Cardiac fibroblast (primary cell): ENCODE measurements at places on chromosomes 7 and 10.

GRCh38 chr10:62594093-62594520 lies 210.4 kb upstream of the ADO start:
- peak; percentile 71 for DNase-seq

GRCh38 chr7:128404143-128404681 lies 5.6 kb downstream of the IMPDH1 start:
- no peak for DNase-seq

DNA sequence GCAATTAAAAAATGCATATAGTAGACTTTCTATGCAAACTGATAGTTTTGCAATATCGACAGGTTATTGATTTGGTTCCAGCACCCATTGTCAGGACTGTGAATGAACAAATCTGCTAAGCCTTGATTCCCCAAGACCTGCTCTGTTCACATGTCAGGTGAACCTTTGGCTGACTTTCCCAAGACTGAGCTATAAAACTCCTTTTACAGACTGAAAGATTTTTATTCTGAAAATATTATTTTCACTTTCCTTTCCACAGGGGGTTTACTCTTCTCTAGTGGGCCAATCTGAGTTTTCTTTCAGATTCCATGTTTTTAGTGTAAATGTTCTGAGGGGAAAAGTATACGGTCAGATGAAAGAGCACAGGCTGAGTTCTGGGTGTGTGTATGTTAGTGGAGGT lies 199.2 kb upstream of the BMPER start:
- DNase-seq = no peak

DNA sequence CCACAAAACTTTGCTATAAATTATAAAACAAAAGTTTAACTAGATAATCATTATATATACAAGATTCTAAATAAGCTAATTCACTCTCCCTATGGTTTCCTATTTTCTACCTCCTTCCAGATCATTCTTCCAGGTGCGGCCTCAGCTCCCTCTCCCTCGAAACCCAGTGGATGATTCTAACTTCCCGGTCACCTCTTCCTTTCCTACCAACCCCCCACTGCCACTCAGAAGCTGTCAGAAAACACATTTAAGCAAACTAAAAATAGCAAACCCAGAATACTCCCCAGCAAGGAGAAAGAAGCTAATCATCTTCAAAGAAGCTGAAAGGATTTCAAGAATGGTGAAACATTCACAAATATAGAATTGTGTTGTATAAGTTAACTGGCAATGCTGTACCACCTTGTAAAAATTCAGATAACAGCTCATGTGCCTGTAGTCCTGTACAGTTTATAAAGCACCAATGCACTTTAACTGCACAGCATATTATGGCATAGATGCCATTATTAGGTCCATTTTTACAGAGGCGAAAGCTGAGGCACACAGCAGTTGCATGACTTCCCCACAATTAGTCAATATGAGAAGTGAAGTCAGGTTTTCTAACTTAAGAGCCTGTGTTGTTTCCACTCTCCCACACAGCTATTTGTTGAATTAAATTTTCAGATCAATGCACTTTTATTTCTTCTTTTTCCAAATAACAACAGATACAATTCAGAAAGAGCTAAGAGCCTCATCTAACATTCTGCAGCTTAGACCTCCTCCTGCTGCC lies 13.7 kb upstream of the DNTT start:
- no peak for DNase-seq

DNA sequence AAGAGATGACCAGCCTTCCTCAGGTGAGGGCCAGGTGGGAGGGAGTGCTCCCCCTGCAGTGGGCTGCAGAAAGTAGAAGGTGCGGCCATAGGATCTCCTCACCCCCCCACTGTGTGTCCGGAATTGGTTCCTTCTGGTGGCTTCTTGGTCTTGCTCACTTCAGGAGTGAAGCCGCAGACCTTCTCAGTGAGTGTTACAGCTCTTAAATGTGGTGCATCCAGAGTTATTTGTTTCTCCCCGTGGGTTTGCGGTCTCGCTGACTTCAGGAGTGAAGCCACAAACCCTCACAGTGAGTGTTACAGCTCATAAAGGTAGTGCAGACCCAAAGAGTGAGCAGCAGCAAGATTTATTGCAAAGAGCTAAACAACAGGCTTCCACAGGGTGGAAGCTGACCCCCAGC lies 90.3 kb upstream of the NPS start:
- no peak for DNase-seq

- DNase-seq = no peak
Observed at GRCh38 chr7:117076426-117076943, 123.2 kb downstream of the ST7 start.

DNA sequence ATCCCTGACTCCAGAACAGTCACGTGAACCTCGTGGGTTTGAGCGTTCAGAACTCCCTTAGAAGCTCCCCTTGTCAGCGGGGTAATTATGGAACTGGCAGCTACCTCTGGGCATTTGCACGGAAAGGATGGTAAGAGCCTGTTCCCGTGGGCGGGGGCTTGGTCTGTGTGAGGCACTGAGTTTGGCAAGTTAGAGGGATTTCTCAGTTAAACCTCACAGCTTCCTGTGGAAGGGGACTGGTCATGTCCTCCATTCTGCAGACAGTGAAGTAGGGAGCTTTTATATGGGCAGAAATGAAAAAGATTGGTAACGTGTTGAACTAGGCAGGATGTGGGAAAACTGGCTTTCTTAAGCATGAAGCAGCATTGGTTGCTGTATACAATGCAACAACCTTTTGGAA lies 16.0 kb downstream of the PALD1 start:
- no peak for DNase-seq

DNA sequence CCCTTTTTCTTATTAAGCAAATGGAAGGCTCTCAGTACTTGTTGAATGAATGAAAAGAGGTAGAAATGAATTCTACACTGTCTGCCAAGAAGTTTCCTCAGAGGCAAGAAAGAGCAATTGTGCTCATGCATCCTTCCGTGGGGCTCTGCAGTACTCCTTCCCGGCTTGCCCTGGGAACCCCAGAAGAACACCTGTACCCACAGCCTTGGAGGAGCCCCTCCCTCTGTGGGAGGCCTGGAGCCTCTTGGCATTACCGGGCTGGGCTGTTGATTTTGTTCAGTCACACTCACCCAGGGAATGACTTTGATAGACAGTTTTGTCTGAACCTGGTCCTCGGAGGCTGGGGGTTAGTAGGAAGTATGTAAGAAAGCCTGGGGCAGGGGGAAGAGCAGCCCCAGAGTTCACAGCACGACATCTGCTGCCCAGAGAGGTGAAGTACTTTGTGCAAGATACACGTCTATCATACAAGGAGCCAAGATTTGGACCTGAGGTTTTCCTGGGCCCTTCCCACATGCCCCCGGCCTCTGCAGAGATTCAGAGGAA lies 134.8 kb upstream of the GDF10 start:
- no peak for DNase-seq

- DNase-seq = no peak
Observed at GRCh38 chr7:73358590-73359275, 30.8 kb downstream of the FKBP6 start.

GRCh38 chr10:121188005-121188404 lies 336.8 kb downstream of the WDR11 start:
- DNase-seq = no peak

DNA sequence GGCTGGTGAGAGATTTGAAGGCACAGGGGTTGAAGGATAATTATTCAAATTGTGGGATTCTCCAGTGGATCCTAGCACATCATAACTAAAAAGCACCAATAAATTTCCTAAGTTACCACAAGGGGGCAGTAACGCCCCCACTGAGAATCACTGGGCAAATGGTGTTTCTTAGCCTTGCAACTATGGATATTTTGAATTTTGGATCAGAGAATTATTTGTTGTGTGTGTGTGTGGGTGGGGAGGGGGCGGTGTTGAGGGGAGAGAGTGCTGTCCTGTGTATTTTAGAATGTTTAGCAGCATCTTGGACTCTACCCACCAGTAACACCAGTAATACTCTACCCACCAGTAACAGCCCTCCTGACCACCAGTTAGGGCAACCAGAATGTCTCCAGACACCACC lies 63.3 kb upstream of the PRKG1 start:
- DNase-seq = peak; percentile 72

GRCh38 chr7:29237489-29237888 lies 42.9 kb downstream of the CHN2 start:
- peak; percentile 33 for DNase-seq

DNA sequence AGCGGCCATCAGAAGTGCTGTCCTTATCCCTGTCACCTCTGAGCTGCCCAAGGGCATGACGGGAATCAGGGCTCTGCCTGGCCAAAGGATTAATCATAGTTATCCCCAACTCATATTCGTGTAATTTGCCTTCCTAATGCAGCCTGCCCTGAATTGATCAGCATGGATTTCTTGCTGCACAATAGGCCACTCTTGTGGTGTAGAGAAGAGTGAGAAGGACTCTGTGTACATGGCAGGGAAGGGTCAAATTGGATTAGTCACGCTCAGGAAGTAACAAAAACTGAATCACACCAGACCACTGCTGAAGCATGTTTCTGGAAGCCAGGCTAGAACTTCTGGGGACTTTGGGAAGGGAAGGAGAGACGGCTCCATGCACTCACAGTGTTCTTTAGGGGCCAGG lies 227.0 kb downstream of the BUB3 start:
- DNase-seq = peak; percentile 5

- DNase-seq = no peak
Observed at GRCh38 chr10:101566333-101567164, 21.5 kb downstream of the POLL start.

- peak; percentile 79 for DNase-seq
Observed at GRCh38 chr10:102452672-102453340, 1.5 kb upstream of the C10orf95 start.

- no peak for DNase-seq
Observed at GRCh38 chr10:27297844-27298521, 57.4 kb upstream of the ACBD5 start.

- DNase-seq = no peak
Observed at GRCh38 chr7:40899151-40899550, 764.3 kb downstream of the SUGCT start.

DNA sequence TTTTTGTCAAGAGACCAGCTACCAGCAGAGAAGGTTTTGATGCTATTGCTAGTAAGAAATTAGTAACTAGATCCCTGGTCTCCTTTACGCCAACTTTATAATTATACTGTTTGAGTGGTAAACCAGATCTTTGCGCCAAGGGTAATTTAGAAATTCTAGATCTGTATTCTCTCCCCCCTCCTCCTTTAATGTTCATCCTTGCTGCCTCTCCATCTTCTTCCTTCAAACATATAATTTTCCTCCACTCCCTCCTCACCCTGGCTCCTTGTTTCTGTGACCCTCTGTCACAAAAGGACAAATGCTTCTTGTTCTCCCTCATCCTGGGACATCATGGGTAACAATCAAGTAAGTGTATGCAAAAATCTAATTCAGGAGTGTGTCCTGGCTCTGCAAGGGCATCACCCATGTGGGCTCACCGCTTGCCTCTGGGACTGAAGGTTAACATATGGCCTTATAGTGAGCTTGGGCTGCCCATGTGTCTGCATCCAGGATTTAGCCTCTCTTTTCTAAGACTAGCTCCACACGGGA lies 121.2 kb downstream of the BAMBI start:
- DNase-seq = no peak

GRCh38 chr10:26540601-26541000 lies 102.5 kb downstream of the APBB1IP start:
- DNase-seq = peak; percentile 6

- DNase-seq = peak; percentile 75
Observed at GRCh38 chr10:119211176-119211575, 3.8 kb downstream of the GRK5 start.

DNA sequence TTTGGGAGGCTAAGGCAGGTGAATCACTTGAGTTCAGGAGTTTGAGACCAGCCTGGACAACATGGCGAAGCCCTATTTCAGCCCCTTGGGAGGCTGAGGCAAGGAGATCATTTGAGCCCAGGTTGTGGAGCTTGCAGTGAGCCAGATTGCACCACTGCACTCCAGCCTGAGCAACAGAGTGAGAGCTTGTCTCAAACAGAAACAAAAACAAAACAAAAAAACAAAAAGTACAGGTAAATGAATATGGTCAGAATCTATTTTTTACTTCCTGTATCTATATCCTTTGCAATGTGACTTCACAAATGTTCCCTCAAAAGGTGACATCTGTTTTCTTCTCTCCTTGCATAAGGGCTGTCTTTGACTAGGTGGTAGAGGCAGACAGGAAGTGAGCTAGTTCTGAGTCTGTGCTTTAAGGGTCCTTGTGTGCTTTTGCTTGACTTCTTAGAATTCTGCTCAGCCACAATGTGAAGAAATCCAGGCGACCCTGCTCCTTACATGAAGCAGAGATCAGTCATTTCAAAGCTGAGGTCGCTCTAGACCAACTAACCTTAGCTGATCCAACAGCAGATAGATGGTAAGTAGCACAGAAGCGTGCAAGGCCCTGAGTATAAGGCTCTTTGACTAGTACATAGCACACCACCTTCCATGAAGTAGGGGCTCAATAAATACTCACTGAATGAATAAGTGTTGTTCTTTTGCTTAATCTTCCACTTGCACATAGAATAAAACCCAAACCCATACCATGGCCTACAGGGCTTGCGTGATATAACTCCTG lies 423.2 kb upstream of the PCDH15 start:
- DNase-seq = no peak

DNA sequence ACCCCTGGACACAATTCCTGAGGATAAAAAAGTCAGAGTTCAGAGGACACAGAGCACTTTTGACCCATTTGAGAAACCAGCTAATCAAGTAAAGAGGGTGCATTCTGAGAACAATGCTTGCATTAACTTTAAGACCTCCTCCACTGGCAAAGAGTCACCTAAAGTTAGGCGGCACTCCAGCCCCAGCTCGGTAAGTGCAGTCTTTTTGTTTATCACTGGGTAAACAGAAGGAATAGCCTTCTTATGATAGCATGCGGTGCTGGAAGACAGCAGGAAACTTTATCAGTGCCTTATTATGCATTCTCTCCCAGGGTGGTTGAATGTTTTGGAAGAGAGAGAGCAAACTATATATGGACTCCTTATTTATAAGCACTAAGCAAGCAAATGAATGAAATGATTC lies 130.5 kb downstream of the CDK14 start:
- DNase-seq = peak; percentile 75

DNA sequence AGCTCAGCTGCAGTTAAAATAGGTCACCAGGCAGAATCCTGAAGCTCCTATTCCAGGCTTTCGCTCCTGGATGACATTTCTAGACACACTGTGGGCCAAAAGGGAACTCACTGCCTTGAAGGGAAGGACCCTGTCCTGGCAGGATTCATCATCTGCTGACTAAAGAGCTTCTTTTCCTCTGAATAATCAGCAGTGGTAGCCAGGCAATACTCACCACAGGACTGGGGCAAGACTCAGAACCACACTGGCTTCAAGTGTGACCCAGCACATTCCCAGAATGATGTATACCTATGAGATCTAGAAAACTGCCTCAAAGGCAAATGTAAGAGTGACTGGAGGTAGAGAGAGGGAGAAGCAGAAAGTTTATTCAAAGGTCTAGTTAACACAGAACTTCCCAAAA lies 29.5 kb upstream of the EBF3 start:
- peak; percentile 11 for DNase-seq
